Gastrocnemius medialis (tissue), 4 donors: ENCODE measurements at places on chromosomes 6 and 20. TPM values are rescaled to one million over a fixed set of nuclear protein-coding genes. Genes with fewer than 3 reads are reported as not detected.

The TXLNB gene
- total RNA-seq = 58.3 TPM

The SPATA25 gene
- total RNA-seq = not detected

The CRISP3 gene
- not detected for total RNA-seq

The BTNL2 gene
- total RNA-seq = not detected

The SYTL3 gene
- total RNA-seq = 3.0 TPM
